ENCODE measurements at places on chromosomes 3 and 15.

DNA sequence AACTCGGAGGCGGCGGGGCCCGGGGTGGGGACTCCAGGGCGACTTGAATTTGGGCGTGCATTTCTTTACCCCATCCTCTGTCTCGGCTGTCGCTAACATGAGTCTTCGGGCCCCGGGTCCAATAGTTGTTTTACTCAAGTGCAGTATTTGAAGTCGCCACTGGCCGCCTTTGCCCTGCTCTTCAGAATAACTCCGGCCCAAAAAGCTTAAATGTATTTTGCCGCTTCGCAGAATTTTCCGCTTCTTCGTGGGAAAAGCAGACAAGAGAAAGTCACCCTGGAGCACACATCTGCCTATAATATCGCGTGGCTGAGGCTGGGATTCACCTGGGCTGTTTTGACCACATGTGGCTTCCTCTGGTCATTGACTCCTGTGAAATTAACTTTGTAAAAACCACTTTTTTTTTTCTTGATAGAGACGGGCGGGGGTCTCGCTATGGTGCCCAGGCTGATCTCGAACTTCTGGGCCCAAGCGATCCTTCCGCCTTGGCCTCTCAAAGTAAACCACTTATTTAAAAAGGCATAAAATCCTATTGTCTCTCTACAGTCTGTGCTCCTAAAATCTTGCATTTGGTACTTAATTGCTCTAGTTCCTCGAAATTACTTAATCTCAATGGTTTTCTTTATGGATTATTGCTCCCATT is 676 bp downstream of the CNOT10 start:
- peak; percentile 59 for DNase-seq

GRCh38 chr3:21898316-21898715 is 147.3 kb upstream of the ZNF385D start:
- no peak for DNase-seq

DNA sequence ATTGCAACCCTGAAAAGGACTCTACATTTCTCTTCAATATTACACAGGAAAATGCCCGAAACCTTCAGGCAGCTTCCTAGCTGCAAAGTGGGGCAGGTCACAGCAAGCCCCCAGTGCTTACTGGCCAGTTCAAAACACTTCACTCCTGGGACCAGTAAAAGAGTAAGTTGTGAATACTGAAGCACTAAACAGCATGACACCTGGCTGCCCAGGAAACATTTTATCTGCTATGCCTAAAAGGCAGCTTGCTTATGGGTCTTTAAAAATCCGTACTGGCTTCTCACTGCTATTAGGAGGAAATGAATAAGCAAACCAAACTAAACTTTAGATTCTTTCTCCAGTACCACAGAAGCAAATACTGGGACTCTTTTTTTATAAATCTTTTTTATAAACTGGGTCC is 457.9 kb upstream of the ALCAM start:
- peak; percentile 90 for DNase-seq

GRCh38 chr3:115819785-115820384 is 196.6 kb downstream of the GAP43 start:
- DNase-seq: peak; percentile 50

DNA sequence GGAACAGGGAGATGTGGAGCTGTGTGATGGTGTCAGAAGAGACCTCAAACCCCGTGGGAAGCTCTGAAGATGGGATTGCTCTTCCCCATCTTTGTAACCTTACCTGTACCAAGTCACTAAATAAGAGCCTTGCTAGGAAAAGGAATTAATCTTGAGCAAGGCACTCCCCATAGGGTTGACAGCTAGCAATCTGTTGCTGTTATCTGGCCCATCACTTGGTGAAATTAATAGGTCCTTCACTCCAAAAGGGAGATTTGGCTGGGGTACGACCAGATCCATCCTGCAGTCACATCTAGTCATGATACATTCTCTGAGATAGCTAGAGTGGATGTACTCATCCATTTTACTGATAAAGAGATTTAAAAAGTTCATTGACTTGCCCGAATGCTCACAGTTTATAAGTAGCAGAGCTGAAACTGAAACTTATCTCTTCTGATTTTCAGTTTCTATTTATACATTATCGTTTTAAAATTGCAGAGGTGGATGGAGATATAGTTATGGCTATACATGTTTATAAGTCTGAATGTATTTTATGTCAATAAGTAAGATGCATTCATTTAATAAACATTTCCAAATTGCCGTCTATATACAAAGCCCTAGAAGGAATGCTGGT is 299.1 kb upstream of the MCTP2 start:
- DNase-seq: no peak

DNA sequence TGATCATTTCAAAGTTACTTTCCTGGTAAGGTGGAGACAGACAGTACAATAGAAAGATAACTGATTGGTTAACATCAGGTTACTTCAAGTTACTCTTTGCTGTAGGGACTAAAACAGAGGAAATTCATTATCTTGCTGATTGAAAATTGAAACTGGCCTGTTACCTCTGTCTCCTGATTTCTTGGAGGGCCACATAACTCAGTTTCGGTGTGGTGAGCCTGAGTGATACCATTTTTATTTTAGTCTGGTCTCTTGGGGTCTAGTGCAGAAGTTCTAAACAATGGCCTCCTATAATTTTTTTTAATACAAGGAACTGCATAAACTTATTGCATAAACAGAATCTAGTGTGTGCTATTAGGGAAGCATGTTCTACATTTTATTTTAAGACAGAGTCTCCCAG is 1.2 kb upstream of the ICE2 start:
- DNase-seq: no peak

GRCh38 chr15:57337868-57338411 is 38.4 kb upstream of the CGNL1 start:
- DNase-seq: no peak

DNA sequence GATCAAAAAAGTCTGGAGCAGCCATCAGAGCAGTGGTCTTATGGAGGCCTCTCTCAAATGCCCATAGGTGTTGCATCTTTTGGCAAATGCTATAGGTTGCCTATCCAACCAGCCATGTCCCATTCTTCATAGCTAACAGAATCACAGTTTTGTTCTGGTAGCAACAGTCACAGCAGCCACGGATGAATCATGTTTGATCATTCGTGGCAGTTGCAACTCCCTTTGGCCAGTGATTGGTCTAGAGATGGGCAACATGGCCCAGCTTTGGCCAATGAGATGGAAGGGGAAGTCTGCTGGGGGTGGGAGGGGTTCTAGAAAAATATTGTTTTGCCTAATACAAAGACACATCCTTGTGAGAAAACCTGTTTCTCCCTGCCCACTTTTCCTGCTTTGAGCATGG is 50.3 kb upstream of the PPP2R3A start:
- DNase-seq: no peak

DNA sequence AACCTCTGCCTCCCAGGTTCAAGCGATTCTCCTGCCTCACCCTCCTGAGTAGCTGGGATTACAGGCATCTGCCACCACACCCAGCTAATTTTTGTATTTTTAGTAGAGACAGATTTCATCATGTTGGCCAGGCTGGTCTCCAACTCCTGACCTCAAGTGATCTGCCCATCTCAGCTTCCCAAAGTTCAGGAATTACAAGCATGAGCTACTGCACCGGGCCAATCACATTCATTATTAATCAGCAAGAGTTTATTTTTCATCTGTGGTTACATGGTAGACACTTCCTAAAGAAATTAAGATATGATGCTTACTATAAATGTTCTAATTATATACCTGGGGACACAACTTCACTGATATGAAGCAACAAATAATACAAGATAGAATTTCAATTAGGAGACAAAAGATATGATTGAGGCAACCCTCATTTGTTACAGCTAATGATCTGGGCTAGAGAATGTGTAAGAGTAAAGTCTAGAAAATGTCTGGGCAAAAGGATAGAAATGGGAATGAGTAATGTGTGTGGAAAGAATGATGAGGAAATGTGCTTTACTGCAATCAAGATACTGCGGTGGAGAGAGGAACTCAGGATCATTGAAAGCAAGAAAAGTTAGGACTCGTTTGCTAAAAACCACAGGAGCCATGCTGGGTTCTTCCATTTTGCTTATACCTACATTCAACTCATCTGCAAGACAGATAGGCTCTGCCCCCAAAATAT is 366.8 kb downstream of the ZIC1 start:
- no peak for DNase-seq

DNA sequence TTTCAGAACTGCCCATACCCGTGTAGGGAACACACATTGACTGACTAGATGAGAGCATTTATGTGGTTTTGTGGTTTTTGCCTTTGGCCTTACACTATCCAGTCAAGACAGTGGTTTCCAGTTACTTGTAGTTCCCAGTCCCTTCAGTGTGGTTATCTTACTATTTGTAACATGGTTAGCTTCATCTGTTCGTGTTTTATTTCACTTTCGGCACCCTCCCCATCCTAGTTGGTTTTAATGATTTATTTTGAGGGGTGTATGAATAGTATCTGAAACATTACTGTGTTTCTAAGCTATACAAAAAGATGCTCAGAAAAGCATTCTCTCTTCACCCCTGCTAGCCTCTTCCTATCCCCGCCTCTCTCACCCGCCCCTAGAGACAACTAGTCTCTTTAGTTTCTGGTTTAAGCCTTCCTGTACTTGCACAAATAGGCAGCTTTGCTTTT is 14.1 kb downstream of the LYSMD4 start:
- no peak for DNase-seq

DNA sequence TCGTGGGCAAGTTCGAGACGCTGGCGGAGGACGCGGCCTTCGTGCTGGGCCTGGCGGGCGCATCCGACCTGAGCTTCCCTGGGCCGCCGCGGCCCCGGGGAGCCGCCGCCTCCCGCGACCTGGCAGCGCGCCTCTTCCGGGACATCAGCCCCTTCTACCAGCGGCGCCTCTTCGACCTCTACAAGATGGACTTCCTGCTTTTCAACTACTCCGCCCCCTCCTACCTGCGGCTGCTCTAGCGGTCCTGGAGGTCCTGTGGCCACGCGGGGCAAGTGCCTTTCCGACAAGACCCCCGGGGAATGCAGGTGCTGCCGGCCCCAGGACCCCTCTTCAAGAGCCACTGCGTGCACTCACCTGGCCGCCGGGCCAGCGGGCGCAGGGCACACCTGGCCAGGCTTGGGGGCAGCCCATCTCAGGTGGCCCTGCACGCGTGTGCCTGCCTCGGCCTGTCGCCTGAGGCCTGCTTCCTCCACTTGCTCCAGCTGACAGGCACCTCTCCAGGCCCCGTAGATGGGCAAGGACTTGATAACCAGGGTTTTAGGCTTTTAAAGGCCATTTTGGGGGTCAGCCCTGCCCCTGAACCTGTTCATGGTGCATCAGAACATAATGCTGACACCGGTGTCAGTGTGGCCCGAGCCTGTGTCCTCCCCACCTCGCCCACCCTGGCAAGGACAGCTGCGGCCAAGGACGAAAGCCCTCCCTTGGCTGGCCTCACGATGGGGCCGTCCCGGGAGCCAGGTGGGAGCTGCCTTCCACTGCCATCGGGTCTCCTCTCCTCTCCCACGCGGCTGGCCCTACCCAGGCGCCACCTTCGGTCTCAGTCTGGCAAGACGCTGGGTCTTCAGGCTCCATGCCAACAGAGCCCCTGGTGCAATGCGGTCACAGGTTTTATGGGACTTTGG is 16.1 kb downstream of the C3orf22 start:
- DNase-seq: no peak

- DNase-seq: no peak
Measured at GRCh38 chr3:30567139-30567753, 39.2 kb upstream of the TGFBR2 start.

DNA sequence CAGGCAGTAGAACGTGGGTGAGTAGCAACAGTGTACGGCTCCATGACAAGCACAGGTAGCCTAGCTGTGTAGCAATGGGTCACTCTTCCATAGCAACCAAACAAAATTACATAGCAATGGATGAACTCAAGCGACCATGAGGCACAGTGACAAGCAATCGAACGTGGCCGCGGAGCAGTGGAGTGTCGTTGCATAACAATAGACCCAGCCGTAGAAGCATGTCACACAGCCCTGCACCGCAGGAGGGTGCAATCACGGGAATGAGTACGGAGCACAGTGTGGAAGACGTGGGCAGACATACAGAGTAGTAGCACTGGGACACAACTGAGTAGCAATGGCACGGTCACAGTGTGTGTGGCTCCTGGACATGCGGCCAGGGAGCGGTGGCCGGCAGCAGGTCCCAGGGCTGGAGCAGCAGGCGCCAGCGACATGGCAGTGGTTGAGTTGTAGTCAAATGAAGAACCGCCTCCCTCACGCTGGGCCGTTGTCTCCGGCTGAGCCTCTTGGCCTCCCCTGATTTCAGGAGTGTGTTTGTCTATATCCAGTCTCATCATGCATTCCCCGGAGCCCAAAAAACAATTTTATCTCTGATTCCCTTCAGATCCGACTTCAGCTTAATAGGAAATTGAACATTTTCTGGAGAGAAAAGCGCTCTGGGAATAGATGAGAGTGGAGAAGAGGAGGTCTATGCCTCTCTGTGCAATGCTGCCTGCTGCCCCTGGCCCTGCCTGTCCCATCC is 64.1 kb downstream of the CCDC33 start:
- DNase-seq: no peak

- no peak for DNase-seq
Measured at GRCh38 chr15:62618432-62618831, 424.1 kb upstream of the TPM1 start.

GRCh38 chr3:141979050-141979671 is 102.7 kb downstream of the ATP1B3 start:
- no peak for DNase-seq

DNA sequence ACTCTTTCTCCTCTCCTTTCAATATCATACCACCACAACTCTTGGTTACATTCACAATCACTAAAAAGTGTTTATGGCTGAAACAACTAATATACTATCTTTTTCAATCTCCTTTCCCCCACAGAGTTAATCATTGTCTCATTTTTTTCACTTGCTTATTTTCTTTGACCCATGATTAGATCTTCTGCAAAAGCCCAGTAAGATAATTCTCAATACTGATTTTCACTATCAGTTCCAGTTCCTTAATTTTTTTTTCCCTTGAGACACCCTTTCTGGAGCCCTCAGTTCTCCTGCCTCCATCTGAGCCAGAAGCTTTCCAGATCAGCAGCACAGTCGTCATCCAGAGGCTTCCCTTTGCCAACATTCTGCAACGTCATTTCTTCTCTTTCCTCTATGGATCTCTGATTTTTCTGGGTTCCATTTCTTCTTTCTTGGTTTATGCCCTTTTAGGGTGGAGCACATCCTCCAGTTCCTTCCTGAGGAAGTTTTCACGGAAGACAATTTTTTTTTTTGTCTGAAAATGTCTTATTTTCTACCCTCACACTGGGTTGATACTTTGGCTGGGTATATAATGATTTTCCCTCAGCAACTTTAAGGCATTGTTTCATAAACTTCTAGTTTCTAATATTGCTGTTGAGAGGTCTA is 88.7 kb upstream of the C15orf39 start:
- no peak for DNase-seq

Measured in NCI-H526 (cell line).